Stimulated activated naive CD8-positive, alpha-beta T cell treated with anti-CD3 and anti-CD28 coated beads, Interleukin-15, Interleukin-2, amounts not matched to agents 100 U/mL and 50 U/mL, for 24 hours (primary cell): ENCODE measurements at places on chromosomes 4 and X.

DNA sequence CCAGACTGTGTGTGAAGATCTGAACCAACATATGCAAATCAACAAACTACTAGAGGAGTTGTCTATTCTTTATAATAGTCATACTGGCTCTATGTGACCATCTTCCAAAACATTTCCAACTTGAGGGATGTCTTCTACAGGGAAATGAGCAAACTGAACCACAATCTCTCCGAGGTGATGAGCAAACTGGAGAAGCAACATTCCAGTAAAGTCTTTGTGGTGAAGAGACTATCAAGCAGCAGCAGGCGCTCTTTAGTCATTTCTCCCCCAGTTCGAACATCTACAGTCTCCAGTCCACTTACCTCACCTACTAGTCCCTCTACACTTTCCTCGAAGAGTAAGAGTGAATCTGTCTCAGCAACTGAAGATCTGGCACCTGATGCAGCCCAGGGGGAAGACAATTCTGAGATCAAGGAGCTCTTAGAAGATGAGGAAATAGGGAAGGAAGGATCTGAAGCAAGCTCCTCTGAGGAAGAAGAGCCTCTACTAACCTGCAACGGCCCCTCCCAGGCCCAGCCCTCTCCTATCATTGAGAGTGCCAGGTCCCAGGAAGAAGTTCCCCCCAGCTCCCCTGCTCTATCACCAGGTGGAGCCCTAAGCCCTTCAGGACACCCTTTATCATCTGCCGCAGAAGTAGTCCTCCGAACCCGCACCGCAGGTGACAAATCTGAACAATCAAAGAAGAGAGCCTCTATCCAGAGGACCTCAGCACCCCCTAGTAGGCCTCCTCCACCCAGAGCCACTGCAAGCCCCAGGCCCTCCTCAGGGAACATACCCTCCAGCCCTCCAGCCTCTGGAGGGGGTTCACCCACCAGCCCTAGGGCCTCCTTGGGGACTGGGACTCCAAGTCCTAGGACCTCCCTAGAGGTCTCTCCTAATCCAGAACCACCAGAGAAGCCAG, 98.1 kb downstream of the HNRNPD start:
- DNase-seq, result no peak

DNA sequence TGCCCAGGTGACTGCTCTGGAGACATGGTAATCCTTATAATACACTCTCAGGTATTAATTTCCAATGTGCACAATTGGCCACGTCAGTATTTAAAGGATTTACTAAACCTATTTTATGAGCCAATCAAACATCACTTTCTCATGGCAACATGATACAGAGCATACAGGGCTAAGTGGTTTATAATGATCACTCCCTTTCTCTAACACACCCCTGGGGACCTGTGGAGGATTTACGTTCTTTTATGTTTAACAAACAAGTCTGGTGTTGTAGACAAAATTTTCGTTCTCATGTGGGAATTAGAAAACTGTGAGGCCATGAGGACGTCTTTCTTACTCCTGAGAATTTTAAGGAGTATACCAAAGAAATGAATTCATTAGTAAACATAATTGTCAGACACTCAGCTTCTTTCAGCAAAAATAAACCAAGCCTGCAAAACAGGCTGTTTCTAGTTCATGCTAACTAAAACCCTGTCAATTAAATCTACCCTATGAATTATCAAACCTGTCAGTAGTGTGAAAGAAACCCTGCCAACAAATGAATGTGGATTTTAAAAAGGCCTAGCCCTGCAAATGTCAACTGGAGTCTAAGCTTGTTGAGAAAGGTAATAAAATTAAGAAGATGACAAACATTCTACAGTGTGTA, 155.8 kb downstream of the PDGFC start:
- DNase-seq, result no peak

GRCh38 chrX:50586980-50587379, 116.4 kb upstream of the DGKK start:
- DNase-seq, result no peak

- peak; percentile 52 for DNase-seq
Measured at GRCh38 chr4:40749717-40750460, at the start of gene NSUN7. Gene NSUN7, plus strand, starts transcription at chr4:40749955. Its CDS starts 739 bp downstream, at chr4:40750694.

- DNase-seq, result no peak
Measured at GRCh38 chr4:91734682-91735081, 569.1 kb upstream of the GRID2 start.

GRCh38 chrX:38803588-38804431, 2.6 kb downstream of the MID1IP1 start:
- DNase-seq, result peak; percentile 81

DNA sequence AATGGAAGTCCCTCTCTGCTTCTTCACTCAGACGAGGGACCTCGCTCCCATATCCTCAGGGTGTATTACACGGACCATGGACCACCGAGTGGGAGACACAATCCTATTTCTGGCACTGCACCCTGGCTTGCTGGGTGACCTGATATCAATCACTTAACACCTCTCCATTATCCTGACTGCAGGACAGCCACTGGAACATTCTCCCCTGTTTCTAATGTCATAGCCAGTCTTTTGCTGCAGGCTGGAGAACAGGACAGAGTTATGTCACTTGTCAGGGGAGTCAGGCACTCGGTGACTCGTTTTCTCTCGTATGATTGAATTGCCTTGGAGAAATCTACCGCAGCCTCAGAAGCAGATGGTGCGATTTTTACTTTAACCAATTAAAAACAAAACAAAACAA, 219.1 kb upstream of the IGFBP7 start:
- DNase-seq, result no peak

DNA sequence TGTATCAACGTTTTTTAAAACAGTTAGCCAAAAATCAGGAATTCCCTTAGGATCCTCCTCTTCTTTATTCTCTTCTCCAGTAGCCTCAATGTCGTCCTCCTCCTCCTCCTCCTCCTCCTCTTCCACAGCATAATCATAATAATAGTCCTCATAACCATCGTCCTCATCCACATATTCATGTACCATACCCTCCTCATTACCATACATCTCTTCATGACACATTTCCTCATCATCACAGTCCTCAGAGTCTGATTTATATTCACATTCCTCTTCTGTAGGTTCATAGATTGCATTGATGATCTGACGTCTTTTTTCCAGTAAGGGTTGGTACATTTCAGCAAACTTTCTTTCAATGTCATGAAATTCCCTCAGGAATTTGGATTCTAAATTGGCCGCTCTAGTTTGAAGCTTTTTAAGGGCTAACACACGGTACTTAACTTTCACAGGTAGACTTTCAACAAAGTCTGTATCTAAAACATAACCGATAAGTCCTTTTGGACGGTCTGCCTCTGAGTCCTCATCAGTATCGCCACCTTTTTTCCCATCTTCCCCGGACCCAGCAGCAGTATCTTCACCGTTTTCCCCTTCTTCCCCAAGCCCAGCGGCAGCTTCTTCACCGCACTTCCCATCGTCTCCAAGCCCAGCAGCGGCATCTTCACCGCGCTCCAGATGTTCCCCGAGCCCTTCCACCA, 771 bp downstream of the NAP1L2 start:
- no peak for DNase-seq

DNA sequence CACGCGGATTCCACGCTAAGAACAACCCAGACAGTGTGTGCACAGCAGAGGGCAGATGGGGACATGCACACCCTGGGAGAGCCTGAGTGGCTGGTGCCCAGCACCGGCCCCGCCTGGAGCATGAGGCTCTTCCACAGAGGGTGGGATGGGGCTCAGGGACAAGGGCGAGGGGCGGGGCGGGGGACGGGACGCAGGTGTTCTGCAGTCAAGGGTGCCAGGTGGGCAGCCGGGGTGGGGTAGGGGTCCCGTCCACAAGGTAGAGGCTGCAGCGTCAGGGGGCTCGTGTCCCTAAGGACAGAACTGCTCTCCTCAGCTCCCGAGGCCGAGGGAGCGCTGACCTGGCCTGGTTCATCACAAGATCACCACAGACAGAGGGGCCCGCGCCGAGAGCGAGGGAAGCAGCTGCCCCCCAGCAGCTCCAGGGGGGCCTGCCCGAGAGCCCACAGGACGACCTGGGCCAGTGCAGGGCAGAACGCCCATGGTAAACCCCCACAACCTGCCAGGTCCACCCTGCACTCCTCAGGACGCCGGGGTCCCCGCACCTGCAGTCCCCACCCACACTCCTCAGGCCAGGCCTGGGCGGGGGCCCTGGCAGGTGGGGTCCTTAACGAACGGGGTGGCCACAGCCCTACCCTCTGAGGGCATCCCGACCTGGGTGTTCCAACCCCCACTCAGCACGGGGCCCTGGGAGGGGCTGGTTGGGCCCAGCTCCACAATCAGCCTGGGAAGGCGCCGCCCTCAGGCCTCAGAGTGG, 26.7 kb downstream of the CTBP1 start:
- no peak for DNase-seq

- no peak for DNase-seq
Measured at GRCh38 chr4:117893207-117893606, 141.1 kb upstream of the NDST3 start.

GRCh38 chrX:37677765-37678164, 7.8 kb upstream of the XK start:
- no peak for DNase-seq

DNA sequence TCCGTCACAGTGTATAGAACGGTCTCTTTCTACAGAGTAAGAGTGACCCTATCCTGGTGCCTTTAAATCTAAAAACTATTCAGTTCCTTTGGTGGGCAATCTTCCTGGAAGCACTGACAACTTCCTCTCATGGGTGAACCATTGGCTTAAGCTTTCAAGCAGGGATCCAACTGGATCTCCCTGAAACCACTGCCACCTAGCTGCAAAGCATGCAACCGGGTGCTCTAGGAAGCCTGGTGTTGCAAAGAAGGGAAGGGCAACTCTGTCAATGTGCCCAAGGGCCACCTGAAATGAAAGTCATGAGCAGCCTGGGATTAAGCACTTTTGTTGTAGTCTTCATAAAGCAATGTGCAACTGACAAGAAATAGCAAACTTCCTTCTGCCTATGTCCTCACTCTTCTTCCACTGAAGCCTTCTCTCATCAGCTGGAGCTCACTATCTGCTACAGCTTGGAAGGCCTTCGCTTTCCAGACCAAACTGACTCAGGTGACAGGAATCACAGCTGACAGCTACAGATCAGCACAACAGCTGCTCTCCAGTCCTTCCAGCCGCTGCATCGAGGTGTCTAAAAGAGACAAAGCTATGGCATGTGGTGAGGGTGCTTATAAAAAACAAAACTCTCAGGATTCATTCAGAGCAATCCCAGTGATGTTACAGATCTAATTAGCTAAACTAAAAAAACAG, 46.1 kb downstream of the SETD7 start:
- no peak for DNase-seq

- DNase-seq, result no peak
Measured at GRCh38 chr4:149353241-149353640, 462.4 kb downstream of the IQCM start.

DNA sequence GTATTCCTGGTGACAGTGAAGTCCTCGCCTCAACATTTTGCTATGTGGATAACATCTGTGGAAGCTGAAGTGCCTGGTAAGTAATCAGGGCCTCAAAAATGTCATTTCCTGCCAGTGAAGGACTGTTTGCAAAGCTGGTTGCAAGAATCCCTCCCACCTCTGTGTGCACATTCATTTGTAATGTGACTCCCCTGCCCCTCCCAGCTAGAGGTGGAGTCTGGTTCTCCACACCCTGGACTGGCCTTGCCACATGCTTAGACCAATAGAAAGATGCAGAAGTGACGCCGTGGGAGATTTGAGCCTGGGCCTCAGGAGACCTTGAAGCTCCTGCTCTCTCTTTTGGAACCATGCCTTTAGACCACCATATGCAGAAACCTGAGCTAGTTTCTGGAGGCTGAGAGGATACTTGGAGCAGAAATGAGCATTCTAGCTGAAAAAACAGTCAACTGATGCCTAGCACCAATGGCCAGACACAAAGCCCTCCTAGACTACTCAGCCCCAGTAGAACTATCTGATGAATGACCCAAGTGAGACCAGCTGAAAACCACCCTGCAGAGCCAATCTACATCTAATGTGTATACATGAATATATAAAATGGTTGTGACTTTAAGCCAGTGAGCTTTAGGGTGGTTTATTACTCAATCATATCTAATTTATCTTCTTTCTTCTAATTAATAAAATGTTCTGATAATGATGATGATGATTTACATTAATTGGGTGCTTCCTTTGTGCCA, 47.8 kb upstream of the CRMP1 start:
- no peak for DNase-seq

DNA sequence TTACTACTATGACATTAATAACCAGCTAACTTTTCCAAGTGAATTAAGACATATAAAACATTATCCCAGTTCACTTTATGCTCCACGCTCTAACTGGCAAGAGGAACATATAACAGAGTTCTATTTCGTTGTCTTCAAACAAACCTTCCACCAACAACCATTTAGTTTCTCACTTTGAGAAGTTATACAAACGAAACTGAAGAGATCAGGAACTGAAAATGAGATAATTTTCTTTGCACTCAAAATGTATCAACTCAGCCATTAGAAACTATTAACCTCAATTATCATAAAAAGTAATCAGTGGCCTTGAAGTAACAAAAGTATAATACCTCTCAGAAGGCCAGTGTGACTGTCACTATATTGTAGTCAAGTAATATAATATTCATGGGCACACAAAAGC, 70.1 kb downstream of the CHM start:
- no peak for DNase-seq

DNA sequence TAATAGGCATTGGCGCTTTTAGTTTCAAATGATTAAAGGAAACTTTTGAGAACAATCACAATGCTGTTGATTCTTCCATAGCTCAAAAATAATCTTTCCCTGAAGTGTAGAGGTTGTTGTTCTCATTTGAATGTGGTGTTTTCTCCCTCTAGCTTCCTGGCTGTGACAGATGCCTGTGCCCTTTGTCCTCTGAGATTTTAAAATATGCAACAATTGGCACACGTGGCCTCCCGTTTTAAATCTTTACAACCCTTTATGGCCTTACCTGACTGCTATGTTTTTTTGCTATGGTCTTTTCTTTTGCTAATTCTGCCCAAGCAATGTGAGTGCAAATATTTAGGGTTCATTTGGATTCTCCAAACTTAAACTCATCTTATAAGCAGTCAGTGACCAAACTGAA, 22.9 kb upstream of the CASK start:
- no peak for DNase-seq

GRCh38 chr4:169367826-169368225, 97.1 kb upstream of the SH3RF1 start:
- no peak for DNase-seq

- DNase-seq, result no peak
Measured at GRCh38 chr4:180900781-180901180, 1342.4 kb upstream of the TENM3 start.

DNA sequence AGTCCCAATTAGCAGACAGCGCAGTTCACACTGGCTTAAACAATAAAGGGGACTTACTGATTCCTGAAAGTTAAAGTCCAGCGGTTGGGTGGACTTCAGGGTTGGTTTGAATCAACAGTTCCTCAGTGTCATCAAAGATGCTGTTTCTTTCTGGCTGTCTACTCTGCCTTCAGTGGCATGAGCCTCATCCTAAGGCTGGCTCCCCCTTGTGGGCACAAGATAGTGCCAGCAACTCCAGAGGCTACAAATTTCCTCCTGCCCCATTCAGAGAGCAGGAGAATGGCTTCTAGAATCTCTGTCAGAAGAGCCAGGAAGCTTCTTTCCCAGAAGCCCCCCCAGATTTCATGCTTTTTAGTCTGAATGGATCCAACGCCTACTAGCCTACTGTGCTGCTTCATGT, 82.4 kb upstream of the MTM1 start:
- DNase-seq, result peak; percentile 49

- DNase-seq, result no peak
Measured at GRCh38 chrX:20668550-20668949, 401.8 kb upstream of the RPS6KA3 start.
